ENCODE measurements at places on chromosomes 6 and 20.

DNA sequence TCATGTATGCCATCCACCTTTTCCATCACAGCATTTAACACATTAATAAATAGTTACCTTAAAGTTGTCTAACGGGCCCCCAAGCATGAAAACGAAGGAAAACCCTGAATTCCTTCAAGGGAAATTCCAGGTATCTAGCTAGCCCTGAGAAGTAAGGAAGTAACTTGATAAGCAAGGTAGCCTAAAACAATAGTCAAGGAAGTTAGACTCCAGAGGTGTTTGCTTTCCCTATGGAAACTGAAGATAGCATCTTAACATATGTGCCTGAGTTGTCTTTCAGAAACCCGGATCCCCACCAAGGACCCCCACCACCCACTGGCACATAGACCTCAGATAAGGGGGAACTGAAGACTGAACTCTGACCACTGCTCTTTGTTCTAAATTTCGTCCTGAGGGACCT, 127.4 kb downstream of the TBXT start:
- DNase-seq = no peak

- DNase-seq = no peak
Measured at GRCh38 chr20:22916021-22916842, 118.9 kb upstream of the SSTR4 start.

DNA sequence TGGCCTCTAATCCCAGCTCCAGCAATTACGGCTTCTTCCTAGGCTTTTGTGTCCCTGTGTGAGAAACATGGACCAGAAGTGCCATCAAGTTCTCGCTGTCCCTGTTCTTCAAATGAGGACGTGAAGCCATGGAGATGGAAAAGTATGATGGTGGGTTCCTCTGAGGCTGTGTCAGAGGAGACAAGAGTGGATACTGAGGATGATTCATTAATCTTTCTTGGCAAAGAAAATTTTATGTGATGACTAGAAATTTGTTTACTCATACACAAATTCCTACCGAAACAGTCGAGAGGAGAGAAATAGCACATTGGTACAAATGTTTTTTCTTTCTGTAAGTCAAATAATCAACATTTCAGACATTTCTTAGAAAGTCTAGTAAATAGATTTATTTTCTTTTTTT, 35.0 kb upstream of the PNRC1 start:
- DNase-seq = no peak

GRCh38 chr6:137283940-137284810, 65.0 kb upstream of the IFNGR1 start:
- no peak for DNase-seq

DNA sequence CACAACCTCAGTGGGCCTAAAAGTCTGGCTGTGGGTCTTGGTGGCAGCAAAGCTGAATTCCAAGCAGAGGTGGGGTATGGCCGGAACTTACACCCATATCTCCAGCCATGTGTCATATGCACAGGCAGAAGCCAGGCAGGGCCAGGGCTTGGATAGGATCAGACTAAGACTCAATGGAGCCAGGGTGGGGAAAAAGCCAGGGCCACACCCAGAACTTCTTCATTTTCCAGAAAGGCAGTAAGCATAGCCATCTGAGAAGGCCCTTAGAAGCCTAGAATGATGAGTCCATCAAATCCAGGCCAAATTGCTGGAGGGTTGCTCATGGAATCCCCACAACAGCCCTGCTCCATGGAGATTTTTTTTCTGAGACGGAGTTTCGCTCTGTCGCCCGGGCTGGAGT, 116.2 kb upstream of the SRSF6 start:
- DNase-seq = no peak

GRCh38 chr20:47559141-47559540, 57.5 kb downstream of the NCOA3 start:
- DNase-seq = no peak

GRCh38 chr6:22240025-22240424, 56.8 kb downstream of the PRL start:
- DNase-seq = no peak

GRCh38 chr6:147088861-147089260, 115.4 kb upstream of the STXBP5 start:
- no peak for DNase-seq

DNA sequence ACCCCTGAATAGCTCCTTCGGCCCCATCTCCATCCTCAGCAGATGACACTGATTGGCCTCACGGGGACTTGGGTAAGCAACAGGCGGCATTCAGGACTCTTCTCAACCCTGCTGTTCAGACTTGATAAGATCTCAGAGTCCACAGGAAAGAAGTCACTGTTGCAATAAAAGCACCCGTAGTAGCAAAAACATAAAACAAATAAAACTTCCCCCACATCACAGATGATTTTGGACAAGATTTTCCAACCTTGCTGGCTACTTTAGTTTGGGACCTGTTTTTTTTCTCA, 17.1 kb upstream of the C20orf144 start:
- no peak for DNase-seq

DNA sequence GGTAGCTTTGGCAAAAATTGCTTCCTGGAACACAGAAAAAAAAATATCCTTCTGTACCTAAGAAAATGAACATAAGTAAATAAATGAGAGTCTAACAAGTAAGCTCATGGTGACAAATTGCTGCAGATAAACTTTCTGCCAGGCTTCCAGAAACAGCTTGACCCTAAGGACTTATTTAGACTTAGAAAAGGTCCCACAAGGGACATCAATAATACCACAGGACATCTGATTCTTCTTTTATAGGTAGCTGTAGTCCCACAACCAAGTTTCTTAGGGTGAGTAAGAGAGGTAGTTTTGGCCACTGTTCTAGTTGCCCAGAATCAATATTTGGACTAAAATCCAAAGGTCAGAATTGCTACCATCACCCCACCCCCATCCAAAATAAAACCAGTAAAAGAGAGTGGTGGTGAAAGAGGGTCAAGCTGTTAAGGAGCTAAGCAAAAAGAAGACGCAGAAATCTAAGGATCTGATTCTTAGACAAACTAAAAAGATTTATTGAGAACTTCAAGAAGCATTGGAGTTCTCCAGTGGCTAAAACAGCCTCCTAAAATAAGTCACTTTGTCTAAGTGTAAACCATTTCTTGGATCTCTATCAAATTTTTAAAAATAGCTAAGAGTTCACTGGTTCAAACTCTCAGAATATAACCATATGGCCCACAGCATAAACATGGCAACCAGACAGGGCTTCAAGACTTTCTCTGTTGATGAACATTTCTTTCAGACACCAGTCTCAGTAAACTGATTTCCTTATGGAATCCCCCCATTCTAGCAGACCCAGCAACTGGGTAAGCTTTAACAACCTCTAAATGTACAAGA, 180.6 kb downstream of the PTPRK start:
- DNase-seq = no peak

DNA sequence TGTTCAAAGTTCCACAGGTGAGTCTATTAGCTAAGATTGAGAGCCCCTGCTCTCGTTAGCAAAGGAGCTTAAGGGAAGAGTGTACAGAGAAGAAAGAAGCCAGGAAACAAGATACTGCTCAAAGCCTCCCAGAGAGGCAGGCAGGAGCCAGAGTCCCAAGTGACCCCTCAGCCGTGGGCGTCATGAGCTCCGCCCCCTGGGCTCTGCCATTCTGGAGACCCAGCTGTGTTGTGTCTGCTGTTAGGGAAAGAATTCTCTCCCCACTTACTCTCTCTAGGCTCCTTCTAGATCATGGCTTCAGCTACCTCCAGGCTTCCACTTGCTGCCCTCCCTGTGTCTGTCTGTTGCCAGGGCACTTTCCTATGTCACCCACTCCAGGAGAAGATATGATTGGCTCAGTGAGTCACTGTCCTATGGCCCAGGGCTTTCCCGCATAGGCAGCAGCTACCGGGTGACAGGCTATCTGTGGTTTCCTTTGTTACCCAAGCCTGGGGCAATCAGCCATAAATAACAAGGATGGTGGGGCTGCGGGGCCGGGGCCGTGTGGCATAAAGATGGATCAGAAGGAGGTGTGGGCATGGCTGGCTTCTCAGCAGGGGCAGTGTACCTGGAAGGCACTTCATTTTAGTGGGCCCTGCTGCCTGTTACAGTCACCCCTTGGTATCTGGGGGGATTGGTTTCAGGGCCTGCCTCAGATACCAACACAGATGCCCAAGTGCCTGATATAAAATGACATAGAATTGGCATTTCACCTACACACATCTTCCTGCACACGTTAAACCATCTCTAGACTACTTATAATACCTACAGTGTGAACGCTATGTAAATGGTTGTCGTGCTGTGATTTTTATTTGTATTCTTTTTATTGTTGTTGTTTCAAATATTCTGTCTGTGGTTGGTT, 118.9 kb downstream of the ARMC2 start:
- DNase-seq = no peak

GRCh38 chr6:118844915-118845314, 49.0 kb upstream of the ASF1A start:
- no peak for DNase-seq

GRCh38 chr20:61860260-61860987, 205.3 kb downstream of the TAF4 start:
- DNase-seq = no peak

- no peak for DNase-seq
Measured at GRCh38 chr6:26271668-26272024, 93.4 kb upstream of the BTN3A2 start.

- no peak for DNase-seq
Measured at GRCh38 chr6:93036835-93037234, 382.5 kb downstream of the EPHA7 start.

DNA sequence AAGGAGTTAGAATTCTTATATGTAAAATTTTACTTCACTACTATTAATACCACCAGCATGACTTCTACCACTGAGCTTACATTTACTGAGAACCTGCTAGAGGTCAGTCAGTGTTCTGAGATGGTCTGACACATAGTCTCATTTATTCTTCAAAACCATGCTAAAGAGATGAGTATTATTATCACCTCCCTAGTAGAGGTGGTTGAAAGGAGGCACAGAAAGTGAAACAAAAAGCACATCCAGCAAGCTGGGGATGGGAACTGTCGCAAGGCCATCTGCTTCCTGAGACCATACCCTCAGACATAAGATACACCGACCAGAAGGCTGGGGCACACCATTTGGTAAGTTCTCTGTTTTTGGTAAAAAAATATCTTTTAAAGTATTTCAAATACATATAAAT, 137.7 kb downstream of the INSM1 start:
- no peak for DNase-seq

DNA sequence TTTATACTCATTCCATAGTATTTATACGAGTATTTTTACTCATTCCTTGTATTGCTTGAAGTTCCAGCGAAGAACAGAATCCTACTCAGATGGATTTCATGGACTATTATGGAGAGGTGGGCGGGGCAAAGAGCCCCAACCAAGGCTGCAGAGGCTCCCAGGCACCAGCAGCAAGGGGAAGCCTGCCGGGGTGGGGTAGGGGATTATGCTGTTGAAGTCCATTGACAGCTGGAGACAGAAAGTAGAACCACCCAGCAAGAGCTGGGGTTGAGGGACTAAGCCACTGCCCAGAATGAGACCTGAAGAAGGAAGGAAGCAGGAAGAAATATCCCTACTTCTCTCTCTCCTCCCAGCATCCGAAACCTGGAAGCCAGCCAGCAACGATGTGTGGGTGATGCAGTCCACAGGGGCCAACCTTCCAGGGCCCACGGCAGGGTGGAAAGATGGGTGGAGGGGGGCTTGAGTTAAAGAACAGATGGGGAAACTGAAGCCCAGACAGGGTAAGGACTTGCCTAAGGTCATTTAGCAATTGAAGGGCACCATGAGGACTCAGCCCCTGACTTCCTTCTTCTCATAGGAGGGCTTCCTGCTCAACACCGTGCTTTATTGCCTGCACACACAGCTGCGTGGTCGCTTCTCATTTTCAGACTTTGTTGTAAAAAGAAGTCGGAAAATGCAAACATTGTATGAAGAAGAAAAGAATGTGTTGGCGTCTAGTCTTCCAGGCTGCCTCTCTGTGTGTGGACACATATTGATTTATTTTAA, 18.3 kb upstream of the GTSF1L start:
- DNase-seq = no peak

- no peak for DNase-seq
Measured at GRCh38 chr6:159092631-159093030, 47.8 kb upstream of the TAGAP start.

Data from upper lobe of right lung (tissue), 1 donor.